ENCODE measurements at places on chromosomes 3 and 15.

- no peak for DNase-seq
Measured at GRCh38 chr15:33565094-33565493, 254.3 kb downstream of the RYR3 start.

GRCh38 chr15:44798826-44799225 lies 62.5 kb downstream of the TRIM69 start:
- DNase-seq = peak; percentile 22

DNA sequence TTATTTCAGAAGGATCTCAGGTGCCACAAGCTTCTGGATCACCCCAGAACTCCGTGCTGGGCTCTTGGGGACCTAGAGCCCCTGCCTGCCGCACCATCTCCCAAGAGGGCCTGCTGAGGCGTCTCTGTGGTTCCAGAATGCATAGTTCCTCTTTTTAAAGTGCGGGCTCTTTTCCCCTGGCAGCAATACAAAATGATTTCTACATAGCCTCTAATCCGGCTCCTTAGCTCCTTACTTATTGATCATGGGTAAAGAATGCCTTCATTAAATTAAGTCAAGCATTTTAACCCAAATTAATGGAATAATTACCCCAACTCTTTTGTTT lies 121.9 kb downstream of the ATP10A start:
- no peak for DNase-seq

DNA sequence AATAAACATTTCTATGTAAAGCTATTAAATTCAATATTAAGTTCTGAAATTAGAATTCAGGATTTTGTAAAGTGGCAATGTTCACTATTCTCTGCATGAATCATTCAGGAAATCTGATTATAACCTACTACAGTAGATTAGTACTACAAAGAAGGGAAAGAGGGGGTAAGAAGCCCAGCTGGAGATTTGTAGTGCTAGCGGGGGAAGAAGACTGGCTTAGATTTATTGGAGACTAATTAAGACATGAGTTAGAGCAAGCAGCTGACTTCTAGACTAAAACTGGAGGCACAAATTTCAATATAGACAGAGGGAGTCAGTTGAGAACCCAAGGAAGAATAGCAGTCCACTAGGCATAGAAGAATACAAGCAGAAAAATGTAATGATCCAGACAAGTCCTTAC lies 55.8 kb upstream of the SETMAR start:
- DNase-seq = no peak

- no peak for DNase-seq
Measured at GRCh38 chr15:57611123-57611522, 19.4 kb downstream of the MYZAP start.

DNA sequence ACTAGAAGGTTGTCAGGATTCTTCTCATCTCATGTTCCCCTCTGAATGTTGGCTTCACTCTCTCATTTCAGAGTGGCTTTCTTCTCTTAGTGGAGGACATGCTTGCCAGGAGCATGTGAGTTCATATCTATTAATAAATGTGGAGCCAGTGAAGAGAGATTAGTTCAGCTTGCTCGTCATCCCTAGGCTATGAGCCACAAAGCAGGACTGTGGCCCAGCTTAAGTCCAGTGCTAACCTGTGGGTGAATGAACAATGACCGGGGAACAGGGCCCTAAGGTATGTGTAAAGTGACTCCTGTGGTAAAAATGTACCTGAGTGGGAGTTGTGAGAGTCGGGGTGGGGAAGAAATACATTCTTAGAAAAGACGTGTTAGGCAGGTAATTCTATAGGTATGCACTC lies 96.9 kb upstream of the TBL1XR1 start:
- DNase-seq = no peak

DNA sequence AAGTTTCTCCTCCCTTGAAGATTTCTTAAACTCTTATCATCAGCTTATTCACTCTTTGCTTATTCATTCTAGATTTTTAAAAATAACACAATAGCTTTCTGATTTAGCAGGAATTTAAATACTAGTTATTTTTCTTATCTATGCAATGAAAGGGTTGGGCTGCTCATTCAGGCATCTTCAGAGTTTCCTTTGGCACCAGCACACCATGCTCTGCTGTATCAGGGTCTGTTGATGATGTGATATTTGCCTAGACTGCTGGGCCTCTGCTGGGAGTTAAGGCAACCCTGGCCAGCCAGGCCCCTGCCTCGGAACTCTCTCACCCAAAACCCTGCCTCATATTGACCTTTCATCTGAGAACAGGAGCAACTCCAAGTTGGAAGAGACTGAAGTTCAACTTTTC lies 35.0 kb downstream of the DRD3 start:
- no peak for DNase-seq

DNA sequence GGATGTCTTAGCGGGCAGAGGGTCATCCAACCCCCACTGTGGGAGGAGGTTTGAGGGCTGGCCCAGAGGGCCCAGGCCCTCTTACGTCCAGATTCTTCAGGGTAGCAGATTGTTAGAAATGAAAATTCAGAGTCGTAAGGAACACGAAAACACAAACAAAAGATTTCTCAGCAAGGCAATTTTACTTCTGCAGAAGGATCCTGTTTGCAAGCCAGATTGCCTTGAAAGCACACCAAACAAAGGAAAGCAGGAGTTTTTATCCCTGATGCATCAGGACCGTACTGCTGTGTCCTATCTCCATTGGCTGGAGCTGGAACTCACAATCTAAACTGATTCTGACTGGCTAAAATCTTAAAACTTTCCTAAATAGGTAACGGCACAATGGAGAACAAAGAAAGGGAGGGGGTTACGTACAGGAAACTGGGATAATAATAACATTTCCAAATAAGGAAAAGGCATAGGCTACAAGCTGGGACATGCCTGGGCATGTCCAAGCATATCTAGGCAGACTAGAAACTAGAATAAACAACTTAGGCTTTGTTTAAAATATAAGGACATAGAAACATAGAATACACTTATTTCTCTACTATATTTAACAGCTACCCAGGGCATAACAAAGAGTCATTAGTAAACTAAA lies 97.3 kb upstream of the C2CD4B start:
- DNase-seq = no peak
